ENCODE measurements at places on chromosomes 11 and 22. TPM values are rescaled to one million over a fixed set of nuclear protein-coding genes. Genes with fewer than 3 reads are reported as not detected.

ROBO3 gene
- total RNA-seq, result 12.6 TPM

GRIK4 gene
- 0.98 TPM for total RNA-seq

MYOD1 gene
- not detected for total RNA-seq

UPB1 gene
- total RNA-seq, result not detected

CNGA4 gene
- 0.67 TPM for total RNA-seq

UBQLN3 gene
- total RNA-seq, result 2.0 TPM

KLHDC7B gene
- not detected for total RNA-seq

NAALADL1 gene
- 21.5 TPM for total RNA-seq

P2RY6 gene
- total RNA-seq, result 0.93 TPM

OR5A1 gene
- total RNA-seq, result not detected

BTG4 gene
- not detected for total RNA-seq

EMID1 gene
- 55.9 TPM for total RNA-seq

C11orf86 gene
- total RNA-seq, result not detected

FREY1 gene
- total RNA-seq, result not detected

CSTPP1 gene
- 65.8 TPM for total RNA-seq

TPCN2 gene
- 30.4 TPM for total RNA-seq

OR51B2 gene
- total RNA-seq, result not detected

FOXRED2 gene
- total RNA-seq, result 8.2 TPM

MIOX gene
- 2.1 TPM for total RNA-seq

TOLLIP gene
- total RNA-seq, result 74.4 TPM

SCGB2A2 gene
- not detected for total RNA-seq

TREH gene
- not detected for total RNA-seq

CCDC116 gene
- total RNA-seq, result 1.6 TPM

C1QTNF5 gene
- 22.9 TPM for total RNA-seq

MPZL3 gene
- total RNA-seq, result 13.6 TPM

OR10S1 gene
- total RNA-seq, result not detected

RTN4RL2 gene
- total RNA-seq, result 14.3 TPM

All from thyroid gland (tissue), 4 donors.